ENCODE measurements at places on chromosomes 11 and 22.

DNA sequence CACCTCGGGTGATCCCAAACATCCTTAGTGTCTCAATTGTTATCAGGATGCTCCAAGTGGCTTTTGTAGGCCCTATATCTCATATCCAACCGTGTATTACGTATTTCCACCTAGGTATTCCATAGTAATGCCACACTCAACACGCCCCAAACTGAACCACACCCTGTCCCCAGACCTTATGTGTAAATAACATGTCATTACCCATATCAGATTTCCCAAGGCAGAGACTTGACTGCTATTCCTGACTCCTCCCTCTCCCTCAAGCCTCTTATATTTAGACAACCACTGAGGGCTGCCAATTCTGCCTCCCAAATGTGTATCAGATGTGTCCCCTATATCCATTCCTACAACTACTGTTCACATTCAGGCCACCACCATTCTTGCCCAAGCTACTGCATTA lies 132.8 kb upstream of the NCAM1 start:
- DNase-seq: no peak

DNA sequence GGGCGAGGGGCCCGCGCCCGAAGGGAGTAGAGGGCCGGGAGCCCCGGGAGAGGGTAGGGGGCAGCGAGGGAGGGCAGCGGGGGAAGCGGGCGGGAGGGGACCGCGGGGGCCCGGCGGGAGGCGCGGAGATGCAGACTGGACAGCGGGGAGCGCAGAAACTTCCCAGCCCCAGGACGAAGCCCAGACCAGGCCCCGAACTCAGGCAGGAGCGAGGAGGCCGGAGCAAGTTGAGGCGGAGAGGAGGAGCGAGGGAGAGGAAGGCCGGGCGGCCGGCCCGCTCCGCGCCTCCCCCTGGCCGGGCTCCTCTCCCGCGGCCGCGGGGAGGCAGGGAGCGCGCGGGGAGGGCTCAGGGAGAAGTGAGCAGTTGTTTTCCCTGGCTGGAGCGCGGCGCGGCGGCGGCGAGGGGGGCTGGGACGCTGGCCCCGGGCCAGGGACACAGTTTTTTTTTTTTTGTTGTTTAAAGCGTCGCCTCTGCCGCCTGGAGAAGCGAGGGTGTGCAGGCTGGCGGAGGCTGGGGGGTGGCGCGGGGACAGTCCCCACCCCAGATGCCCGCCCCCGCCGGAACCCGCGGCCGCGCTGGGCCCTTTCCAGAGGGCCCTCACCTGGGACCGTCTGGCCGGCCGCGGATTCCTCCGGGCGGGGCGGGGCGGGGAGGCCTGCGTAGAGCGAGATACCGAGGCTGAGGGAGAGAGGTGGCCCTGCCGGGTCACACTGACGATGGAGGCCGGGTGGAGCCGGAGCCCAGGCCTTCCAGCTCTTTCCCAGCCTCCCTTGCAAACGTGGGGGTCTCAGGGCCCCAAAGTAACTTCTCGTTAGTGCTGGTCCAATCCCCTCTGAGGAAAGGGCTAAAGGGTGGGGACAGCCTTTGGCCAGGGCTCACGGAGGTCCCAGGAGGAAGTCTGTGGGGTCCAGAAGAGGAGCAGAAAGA lies at the start of gene LTBP3:
Gene LTBP3 (minus strand): TSS at position 358 of the 928 bp plus-strand sequence. CDS start 400 bp downstream, outside the sequence.
- DNase-seq: peak; percentile 84

DNA sequence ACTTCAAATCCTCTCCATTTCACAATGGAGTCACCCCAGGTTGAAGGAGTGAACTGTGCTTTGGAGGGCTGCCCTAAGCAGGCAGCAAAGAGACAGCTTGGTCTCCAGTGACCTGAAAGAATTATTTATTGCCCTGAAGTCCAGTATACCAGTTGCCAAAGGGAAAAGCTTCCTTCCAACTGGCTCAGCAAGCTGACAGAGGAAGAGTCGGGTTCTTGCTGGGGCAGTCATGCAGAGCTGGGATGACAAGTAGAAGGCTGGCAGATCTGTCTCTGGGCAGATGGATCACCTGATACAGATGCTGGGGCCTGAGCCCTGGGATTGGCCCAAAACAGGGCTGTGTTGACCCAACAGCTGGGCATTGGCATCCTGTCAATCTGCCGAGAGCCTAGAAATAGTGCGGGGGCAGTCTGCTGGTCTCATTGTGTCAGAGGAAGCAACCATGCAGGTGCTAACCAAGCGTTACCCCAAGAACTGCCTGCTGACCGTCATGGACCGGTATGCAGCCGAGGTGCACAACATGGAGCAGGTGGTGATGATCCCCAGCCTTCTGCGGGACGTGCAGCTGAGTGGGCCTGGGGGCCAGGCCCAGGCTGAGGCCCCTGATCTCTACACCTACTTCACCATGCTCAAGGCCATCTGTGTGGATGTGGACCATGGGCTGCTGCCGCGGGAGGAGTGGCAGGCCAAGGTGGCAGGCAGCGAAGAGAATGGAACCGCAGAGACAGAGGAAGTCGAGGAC lies at the start of gene THRSP:
Gene THRSP (plus strand): TSS at position 422 of the 742 bp plus-strand sequence. CDS start 21 bp downstream, at position 443.
- DNase-seq: peak; percentile 41

GRCh38 chr11:83722392-83723119 lies 436.4 kb upstream of the CCDC90B start:
- DNase-seq: no peak

DNA sequence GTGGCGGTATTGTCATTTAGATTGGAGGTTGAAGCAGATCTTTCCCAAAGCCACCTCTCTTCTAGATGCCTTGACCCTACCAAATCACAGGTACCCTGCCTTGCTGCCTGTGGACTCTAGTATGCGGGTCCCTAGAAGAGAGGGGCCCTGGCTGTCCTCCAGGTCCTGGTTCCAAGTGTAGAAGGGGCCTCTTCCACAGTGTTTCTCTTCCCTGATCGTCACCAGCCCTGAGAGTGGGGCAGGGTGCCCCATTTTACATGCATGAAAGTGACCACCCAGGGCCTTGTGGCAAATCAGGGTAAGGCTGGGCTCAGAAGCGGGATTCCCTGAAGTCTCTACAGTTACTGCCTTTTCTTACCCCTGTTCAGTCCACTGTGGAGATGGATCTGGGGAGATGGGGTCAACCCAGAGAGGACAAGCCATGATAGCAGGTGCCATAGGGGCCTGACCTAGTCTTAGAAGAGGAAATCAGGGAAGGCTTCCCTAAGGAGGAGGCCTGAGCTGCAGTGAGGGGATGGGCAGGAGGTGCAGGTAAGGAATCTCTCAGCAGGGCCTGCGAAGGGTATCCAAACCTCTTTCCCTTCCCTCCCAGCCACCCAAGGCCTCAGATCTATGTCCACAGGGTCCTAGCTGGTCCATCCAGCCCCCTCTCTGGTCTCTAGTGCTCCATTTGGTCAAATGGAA lies 1.2 kb upstream of the LRRC32 start:
- no peak for DNase-seq

GRCh38 chr11:129846508-129847335 lies 31.1 kb downstream of the TMEM45B start:
- peak; percentile 87 for DNase-seq

DNA sequence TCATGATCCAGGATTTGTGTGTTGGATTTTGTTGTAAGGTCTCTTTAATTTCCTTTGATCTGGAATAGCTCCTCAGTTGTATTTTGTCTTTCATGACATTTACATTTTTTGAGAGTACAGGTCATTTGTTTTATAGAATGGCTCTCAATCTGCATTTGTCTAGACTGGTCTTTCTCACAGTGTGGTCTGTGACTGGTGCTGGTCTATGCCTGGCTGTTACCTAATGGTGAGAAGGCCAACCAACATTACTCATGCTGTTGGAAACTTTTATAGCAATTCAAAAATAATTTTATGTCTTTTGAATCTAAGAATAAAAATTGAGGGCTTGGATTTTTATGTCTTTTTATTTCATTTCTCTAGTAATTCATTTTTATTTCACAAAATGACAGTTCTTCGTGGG lies 3.9 kb upstream of the NCR3LG1 start:
- DNase-seq: no peak

- DNase-seq: no peak
These were observed 192.5 kb downstream of the DDX10 start for GRCh38 chr11:108857382-108857781.

GRCh38 chr11:2742611-2743426 lies 43.0 kb upstream of the KCNQ1OT1 start:
- no peak for DNase-seq

DNA sequence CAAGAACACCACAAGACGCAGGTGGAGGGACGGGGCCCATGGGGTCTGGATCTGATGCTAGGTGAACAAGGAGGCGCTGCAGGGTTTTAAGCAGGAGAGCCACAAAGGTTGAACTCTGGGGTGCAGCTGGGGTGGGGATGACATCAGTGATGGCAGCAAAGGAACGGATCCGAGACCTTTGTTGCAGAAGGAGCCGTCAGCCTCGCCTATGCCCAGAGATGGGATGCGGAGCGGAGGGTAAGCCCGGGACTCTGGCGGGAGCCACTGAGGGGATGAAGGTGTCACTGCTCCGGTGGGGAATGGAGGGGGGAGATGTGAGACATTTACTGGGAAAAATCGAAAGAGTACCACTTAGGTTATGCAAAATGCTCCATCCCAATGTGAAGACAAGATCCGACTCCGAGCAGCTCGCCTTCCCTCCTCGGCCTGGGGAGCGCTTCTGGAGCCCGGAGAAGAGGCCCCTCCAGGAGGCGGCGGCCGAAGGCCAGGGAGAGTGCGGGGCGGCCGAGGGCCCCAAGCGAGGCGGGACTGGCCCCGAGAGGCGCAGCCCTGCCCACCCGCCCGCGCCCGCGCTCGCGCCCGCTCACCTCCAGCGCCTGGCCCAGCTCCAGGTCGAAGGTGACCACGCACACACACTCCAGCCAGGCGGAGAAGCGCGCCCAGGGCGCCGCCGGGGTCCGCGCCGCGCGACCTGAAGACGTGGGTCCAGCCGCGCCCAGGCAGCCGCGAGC lies 422 bp downstream of the DENND6B start:
- no peak for DNase-seq

- no peak for DNase-seq
These were observed 92.2 kb downstream of the BRD1 start for GRCh38 chr22:49735411-49735900.

GRCh38 chr11:87368151-87368550 lies 330.4 kb downstream of the TMEM135 start:
- no peak for DNase-seq

- no peak for DNase-seq
These were observed 307.7 kb downstream of the SHANK2 start for GRCh38 chr11:70944636-70945035.

GRCh38 chr11:119782006-119782738 lies 53.2 kb upstream of the NECTIN1 start:
- no peak for DNase-seq

DNA sequence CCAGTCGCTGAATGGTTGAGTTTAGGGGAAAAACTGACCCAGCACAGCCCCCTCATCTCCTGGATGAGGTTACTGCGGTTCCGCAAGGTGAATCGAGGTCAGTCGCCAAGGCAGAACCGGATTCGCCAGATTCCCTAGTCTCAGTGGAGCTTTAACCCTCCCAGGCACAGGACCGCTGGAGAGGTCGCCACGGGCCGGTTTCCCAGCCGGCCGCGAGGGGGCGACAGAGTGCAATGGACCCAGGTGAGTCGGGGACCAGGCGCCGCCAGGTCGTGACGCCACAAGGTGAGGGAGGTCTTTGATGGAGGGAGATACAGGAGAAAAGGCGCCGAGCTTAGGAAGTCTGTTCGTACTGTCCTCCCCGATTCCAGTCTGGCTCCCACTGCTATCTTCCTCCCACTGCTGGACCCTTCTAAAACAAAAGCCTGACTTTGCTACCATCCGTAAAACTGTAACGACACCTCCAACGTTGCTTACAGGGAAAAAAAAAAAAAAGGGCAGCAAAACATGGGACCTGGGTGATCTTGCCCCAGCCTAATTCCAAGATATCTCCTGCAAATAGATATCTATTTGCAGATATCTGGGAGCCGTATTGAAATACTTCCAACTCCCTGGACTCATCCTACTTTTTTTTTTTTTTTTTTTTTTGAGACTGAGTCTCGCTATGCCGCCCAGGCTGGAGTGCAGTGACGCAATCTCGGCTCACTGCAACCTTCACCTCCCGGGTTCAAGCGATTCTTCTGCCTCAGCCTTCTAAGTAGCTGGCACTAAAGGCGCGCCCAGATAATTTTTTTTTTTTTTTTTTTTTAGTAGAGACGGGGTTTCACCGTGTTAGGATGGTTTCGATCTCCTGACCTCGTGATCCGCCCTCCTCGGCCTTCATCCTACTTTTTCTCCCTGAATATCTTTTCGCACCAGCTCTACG lies 1.4 kb upstream of the GGA1 start:
- DNase-seq: peak; percentile 88

- DNase-seq: peak; percentile 22
These were observed 44.3 kb downstream of the SLC5A12 start for GRCh38 chr11:26677566-26677965.

- DNase-seq: peak; percentile 69
These were observed 27.2 kb downstream of the RPS6KA4 start for GRCh38 chr11:64385945-64386704.

DNA sequence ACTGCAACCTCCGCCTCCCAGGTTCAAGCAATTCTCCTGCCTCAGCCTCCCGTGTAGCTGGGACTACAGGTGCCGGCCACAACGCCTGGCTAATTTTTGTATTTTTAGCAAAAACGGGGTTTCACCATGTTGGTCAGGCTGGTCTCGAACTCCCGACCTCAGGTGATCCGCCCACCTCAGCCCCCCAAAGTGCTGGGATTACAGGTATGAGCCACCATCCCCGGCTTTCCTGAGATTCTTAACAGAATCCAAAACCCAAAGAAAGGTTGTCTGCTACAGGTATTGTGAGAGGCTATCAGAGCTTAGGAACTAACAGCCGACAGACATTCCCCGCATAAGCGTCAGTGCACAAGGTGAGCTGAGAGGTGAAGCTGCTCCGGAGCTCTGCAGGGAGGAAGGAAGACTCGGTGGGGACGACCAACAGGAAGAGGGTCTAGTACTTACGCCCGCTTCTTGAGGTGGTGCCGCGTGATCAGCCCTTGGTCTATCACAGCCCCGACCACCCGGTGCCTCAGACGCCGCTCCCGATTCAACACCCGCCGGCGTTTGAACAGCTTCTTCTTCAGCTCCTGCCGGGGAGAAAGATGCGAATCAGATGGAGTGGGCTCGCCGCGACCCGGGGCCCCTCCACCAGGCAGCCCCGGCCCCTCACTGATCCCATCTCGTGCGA lies 470 bp downstream of the C11orf98 start:
- peak; percentile 79 for DNase-seq

GRCh38 chr22:42587588-42588175 lies 27.0 kb downstream of the POLDIP3 start:
- no peak for DNase-seq

- DNase-seq: peak; percentile 92
These were observed 3.9 kb upstream of the RAB38 start for GRCh38 chr11:88179141-88179540.

GRCh38 chr11:78061088-78061920 lies 2.4 kb upstream of the THRSP start:
- no peak for DNase-seq

DNA sequence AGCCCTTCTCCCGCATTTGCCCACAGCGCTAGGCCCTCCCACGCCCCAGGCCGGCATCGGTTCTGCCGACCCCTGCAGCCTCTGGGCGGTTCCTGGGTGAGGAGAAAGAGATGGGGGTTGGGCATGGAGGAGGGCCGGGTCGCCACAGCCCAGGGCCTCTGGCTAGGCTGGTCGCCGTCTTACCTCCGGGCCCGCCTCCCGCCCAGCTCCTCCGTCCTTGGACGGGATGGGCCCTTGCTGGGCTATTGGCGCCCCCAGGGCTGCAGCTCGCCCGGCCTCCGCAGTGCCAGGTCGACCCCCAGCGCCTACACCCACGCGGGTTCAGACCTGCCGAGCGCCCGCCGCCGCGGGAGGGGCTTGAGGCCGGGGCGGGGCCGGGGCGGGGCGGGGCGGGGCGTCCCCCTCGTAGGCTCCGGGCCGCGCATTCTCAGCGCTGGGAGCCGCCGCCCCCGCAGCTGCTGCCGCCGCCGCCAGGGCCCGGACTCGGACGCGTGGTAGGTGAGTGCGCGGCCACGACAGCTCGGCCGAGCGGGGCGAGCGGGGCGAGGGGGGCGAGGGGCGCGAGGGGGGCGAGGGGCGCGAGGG lies at the start of gene CD151:
Gene CD151 (plus strand): TSS at position 424 of the 585 bp plus-strand sequence. CDS start 3,118 bp downstream, outside the sequence.
- peak; percentile 81 for DNase-seq

- DNase-seq: no peak
These were observed 43.1 kb upstream of the TH start for GRCh38 chr11:2214527-2215229.
